ENCODE measurements at places on chromosomes 13 and 19.

- DNase-seq = no peak
Observed at GRCh38 chr13:40508767-40509342, 157.6 kb downstream of the FOXO1 start.

DNA sequence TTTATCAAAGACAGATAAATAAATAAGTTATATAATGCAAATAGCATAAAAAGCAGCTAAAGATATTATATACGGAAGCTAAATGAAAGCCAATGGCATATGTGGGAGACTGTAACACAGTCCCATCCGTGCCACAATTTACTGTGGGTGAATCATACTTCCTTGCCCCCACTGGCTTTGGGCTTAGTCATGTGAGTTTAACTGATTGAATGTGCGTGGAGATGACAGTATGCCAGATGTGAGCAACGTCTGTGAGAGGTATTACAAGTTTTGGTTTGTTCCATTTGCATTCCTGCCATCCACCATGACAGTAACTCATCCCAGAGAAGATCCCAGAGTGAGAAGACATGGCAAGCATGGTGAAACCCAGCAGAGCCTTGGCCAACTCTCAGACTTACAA, 340.0 kb downstream of the SUCLA2 start:
- no peak for DNase-seq

DNA sequence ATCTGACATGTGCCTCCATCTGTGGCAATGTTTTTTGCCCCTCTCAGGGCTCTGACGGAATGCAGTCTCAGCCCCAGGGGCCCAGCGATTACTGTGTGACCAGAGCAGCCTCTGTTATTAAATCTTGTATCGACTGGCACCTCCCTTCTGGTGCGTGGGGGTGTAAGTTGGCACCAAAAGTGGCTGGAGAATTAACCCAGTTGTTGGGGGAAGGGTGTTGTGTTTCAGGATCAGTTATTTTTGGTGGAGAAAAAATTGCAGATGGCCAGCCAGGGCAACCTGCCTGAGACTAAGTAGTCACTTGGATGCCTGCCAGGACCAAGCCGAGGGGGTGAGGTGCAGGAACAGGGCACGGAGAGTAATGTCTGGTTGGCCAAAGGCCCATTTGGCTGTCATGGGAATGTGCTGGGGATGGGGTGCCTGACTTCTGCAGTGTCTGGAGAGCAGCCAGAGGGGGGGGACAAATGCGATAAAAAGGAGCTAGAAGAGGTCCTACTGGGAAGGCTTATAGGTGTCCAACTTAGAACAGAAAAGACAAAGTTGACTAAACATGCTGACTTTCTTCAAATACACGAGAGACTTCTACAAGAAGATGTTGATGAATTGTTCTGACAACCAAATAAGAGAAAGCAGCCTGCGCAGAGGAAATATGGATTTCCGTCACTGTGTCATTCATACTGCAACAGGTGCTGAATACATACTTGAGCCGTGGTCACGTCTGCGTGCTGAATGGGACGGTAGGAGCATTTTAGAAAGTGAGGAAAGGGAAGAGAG, 69.8 kb downstream of the SIAH3 start:
- DNase-seq = no peak

DNA sequence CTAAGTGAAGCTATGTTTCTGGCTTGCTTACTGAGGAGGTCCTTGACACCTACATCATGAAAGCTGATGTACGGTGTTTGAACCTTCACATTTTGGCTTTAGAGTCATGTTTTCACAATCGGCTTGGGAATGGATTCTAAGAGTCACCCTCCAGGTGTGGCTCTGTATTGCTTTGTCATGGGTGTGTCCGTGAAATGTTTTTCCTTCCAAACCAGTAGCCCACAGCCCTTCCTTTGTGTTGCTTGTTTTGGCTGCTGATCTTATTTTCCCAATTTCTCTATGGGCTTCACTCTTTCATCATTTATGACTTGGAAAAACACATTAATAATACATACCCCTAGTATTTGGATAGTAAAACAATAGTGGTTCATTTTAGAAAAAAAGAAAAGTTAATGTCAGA, 240.6 kb downstream of the GGACT start:
- no peak for DNase-seq

GRCh38 chr13:53142306-53142705, 113.7 kb downstream of the OLFM4 start:
- no peak for DNase-seq

- DNase-seq = no peak
Observed at GRCh38 chr19:38284422-38284821, 19.6 kb upstream of the C19orf33 start.

- DNase-seq = no peak
Observed at GRCh38 chr13:43444081-43444480, 342.7 kb downstream of the ENOX1 start.

DNA sequence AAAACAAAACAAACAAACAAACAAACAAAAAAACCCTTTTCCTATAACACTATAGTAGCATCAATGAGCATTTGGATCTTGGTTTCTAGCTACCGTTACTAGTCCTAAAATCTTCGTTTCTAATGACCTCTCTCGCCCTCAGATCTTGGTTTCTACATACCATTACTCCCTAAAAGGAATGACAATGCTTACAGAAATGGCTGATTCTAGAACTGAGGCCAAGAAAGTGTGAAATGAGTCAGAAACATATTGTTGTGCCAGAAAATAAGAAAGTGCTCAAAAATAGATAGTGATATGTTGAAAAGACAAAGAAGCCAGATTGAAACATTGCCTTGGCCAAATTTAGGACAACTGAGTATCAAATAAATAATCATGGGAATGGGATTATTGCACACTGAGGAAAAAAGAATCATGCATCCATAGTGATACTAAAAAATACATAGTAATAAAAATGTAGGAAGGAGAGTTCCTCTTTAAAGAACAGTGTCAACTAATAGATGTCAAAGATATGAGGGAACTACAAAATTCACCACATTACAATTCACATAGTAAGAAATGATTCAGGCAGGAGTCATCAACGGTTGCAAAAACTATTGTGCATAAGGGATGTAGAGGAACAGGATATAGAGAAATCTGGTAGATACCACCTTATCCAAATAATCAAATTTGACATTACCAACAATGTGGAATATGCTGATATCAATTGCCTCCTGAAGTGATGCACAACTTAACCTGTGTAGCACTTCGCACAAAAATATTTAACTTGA, 386.6 kb downstream of the DIAPH3 start:
- DNase-seq = no peak

GRCh38 chr13:78998630-78999315, 339.8 kb upstream of the OBI1 start:
- no peak for DNase-seq

DNA sequence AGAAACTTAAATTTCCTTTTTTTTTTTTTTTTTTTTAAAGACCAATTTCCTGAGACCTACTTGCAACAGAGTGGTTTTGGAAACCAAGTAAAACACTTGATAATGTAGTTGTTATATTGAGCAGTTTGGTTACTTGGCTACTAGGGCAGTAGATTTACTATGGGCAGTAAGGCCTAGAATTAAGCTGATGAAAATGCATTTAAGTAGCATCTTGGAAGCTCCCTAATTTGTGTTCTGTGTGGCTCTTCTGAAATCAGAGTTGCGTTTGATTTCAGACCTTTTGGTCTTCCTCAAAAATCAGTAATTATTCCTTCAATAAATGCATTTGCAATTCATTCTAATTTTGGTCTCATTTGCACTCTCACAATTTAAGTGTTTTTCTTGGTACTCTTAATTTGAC, 810 bp downstream of the GPR180 start:
- DNase-seq = no peak

GRCh38 chr19:7225741-7226140, 68.5 kb downstream of the INSR start:
- no peak for DNase-seq

GRCh38 chr19:18436671-18437490, 1.1 kb downstream of the ISYNA1 start:
- DNase-seq = peak; percentile 78

DNA sequence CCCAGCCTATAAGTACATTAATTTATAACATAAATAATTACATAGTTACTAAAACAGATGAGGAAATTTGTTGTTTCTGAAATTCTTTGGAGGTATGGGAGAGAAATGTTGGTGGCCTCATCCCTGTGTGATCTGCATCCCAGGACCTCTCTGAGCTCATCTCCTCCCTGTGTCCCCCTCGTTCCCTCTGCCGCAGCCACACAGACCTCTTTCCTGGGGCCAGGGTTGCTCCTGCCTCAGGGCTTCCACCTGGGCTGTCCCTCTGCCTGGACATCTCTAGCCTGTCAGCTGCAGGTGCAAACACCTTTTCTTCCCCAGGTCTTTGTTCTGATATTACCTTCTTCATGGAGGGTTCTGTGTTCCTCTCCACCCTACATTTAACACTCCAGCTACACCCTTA, 3.9 kb downstream of the ZNF766 start:
- DNase-seq = no peak

GRCh38 chr19:18683958-18684641, 620 bp downstream of the CRTC1 start:
- no peak for DNase-seq

GRCh38 chr13:111345682-111346081, 25.2 kb downstream of the TEX29 start:
- no peak for DNase-seq

DNA sequence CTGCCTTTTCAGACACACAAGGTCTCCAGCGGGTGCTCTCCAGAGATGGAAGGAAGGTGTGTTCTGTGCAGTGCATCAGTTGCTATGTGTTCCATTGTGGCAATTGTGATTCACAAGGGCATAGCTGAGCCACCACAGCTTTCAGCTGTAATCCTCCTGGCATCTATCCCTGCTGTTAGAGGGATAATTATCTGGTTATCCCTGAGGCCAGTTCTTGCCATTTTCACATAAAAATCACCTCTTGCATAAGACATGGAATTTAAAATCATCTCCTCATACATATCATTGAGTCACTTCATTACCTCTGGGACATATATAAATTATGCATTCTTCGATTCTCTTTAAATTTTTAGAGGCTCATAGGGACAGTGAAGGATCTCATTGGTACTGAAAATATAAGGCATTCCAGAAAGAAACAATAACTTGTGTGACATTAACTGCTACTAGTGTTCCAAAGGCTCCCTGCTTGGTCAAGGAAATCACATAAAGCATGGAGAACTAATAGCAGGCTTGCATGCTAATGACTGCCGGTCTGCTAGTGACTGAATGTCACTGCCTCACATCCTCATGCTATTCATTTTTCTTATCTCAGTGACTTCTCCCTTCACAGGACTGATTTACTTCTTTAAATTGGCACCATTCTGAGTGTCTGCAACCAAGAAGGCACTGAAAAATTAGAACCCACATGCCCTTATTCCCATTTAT, 214.0 kb downstream of the ENOX1 start:
- no peak for DNase-seq

GRCh38 chr19:48608798-48609263, 2.3 kb downstream of the SPACA4 start:
- DNase-seq = no peak

- no peak for DNase-seq
Observed at GRCh38 chr13:49616676-49617065, 11.6 kb upstream of the ARL11 start.

- no peak for DNase-seq
Observed at GRCh38 chr13:75645141-75645540, 9.0 kb downstream of the LMO7 start.

- DNase-seq = no peak
Observed at GRCh38 chr13:43761616-43762315, 25.0 kb downstream of the ENOX1 start.

DNA sequence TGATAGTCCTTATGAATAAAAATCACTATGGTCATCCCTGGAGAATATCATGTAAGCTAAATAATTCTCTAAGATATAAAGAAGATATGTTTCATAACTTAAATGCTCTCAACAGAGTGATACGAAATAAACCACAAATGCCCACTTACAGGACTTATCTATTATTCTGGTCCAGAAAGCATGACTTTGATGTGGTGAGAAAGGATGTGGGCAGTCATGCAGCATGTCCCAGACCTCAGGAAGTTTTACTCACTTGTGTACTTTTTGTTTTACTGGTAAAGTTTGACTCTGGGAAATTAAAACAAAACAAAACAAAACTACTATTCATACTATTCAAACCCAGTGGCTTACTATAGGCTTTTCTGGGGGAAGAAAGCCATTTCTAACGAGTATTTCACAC, 483.2 kb upstream of the SLITRK6 start:
- DNase-seq = no peak

All from stimulated activated CD8-positive, alpha-beta memory T cell treated with anti-CD3 and anti-CD28 coated beads, Interleukin-2, amount 100 ng/mL, for 48 hours (primary cell).